Spinal cord (tissue), 10 donors: ENCODE measurements at places on chromosomes 7 and 10.
A peak's percentile ranks its signal among the peaks of the same experiment; 100 is the strongest.

DNA sequence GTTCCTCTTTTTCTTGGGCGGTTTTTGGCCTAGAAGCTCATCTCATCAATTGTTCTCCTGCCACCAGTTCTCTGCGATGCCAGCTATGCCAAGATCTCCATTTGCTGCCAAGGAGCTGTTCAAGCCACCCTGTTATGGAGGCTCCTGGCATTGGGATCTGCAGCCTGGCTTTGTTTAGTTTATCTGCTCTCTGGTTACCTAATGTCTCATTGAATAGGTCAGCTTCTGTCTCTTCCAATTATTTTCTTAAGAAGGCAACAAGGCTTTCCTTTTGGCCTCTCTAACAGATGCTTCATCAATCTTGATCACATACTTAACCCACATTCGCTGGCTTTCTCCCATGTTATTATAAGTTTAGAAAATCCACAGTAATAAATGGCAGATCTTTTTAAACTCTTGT is 20.6 kb upstream of the SDK1 start:
- no peak for DNase-seq

DNA sequence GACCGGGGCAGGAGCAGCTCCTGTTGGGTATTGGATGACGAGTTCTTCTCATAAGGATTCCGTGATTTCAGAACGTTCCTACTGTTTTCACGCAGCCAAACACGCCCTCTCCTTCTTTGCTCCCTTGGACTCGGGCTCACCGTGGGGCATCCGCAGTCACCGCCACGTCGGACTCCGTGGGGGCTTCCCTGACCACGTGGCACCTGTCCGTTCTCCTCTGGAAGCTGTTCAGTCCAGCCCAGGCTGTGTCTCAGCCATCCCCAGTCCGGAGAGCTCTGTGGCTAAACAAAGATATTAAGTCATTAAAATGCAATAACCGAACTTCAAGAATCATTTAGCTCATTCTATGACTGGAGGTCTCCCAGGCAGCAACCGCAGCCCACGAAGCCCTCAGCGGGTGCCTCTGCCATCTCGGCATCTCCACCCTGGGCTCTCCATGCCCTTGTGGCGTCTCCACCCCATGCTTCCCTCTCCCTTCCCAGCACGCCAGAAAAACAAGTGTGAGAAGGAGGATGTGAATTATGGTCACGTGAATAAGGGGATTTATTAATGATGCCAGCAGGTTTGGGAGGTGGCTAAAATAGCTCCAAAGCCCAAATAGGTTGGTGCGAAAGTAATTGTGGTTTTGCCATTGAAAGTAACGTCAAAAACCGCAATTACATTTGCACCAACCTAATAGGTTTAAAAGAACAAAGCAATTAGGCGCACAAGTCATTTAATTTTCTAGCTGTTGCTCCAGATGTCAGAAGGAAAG is 224.6 kb upstream of the PPP2R2D start:
- DNase-seq, result no peak

DNA sequence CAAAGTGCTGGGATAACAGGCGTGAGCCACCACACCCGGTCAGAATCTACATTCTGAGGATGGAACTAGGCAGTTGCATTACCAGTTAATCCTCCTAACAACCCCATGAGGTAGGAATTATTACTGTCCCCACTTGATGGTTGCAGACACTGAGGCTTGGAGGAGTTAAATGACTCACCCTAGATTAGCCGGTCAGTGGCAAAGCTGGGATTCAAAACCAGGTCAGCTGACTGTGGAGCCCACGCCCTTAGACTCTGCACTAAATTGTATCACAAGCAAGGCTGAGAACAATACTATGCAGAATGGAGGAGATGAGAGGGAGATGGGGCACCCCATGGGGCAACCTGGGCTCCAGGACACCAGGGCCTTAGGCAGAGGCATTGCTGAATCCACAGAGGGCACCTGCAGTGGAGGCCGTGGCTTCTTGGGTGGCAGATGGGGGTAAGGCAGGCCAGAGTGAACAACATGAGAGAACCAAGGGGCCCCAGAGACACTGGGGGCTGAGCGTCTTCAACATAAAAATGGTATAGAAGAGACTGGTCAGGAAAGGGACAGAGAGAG is 723.4 kb downstream of the PARD3 start:
- DNase-seq, result no peak

DNA sequence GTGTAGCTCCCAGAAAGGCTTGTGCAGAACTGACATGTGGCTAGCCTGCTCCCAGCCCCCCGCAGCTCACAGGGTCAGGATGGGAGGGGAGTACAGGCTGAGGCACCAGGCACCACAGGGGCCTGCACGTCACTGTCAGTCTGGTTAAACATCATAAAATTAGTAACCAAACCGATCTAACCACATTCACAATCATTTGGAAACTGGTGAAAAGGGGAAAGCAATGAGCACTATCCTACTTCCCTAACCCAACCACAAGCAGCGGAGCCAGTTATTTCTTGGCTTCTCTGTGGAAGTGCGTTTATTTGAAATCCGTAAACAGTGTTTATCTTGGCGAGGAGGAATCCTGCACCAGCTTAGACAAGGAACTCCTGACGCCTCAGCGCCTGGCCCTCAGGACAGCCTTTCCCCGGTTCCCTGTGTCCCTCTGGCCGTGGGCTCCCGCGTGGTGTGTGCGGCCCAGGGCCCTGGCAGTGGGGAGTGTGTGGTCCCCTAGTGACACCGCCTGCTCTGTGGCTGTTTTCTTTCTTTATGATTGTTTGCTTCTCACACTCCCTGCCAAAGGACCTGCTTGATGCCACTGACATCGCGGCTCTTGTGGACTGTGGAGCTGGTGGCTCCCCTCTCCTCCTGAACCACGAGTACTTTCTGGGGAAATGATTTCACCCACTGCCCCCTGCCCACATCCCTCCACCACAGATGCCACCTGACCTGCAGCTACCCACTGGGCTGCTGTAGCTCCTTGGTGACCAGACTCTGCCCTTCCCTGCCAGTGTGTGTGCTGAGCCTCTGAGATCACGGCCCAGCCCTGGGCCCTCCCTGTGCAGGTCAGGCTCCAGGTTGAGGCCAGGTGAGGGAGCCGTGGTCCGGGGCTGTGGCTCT is 38.0 kb downstream of the INPP5A start:
- DNase-seq, result peak; percentile 29

DNA sequence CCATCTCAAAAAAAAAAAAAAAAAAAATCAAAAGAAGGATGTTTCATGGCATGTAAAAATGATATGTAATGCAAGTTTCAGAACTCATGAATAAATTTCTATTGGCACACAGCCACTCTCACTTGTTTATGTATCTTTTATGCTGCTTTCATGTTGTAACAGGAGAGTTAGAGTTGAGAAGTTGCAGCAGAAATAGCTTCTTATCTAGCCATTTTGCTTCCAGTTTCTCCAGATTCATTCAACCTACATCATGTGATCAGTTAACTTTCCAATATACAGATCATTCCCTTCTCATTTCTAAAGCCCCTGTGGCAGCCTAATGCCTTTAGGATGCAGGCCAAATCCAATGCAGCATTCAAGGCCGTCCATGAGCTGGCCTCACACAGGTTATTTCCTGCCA is 30.4 kb downstream of the ZNF786 start:
- no peak for DNase-seq
